Fibroblast of skin of abdomen (primary cell): ENCODE measurements at places on chromosomes 5 and 9.

GRCh38 chr5:118968406-118968911 lies 19.9 kb downstream of the DTWD2 start:
- no peak for DNase-seq

GRCh38 chr5:177440990-177441780 lies 5.4 kb upstream of the PRR7 start:
- no peak for DNase-seq

DNA sequence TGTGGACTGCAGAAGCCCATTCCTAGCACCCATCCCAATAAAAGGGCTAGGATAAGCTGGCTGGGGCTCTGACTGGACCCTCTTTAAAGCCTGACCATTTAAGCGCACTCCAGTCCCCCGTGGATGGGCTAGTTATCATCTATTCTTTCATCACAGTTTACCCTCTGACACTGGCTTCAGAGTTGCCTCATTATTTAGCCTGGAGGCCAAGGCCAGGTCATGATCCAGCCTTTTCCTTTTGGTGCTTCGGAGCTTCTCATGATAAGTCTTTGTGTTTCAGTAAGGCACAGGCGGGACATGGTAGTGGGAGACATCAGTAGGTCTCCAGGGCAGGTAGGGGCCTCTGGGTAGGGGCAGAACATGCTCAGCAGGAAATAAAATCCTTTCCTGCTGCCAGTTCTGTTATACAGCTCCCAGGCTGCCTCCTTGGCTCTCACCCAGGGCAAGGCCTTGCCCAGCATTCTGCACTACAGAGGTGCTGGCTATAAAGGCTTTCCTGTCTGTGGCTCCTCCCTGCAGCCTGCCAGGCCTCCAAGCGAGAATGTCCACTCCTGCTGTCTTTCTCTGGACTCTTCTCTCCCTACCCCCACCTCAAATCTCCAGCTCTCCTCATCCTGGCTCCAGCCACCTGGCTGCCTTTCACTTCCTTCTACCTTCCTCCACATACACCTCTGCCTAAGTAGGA lies 128.8 kb downstream of the FSTL4 start:
- DNase-seq: no peak

DNA sequence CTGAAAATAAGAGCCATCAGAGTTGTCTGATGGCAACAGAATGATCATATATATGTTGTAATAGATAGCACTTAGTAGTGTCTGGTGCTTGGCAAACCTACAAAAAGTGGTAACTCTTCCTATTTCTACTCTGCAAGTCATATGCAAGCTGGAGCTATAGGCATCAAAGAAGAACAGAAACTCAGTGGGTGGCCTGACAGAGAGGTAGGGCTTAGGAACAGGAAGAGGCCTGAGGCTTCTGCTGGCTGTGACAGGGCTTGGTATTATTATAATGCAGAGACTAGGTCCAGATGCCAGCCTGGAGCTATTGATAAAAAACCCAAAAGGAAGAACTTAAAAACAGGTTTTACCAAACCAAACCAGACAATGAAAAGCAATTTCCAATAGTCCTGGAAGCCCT lies 4.4 kb upstream of the DIAPH1 start:
- no peak for DNase-seq

DNA sequence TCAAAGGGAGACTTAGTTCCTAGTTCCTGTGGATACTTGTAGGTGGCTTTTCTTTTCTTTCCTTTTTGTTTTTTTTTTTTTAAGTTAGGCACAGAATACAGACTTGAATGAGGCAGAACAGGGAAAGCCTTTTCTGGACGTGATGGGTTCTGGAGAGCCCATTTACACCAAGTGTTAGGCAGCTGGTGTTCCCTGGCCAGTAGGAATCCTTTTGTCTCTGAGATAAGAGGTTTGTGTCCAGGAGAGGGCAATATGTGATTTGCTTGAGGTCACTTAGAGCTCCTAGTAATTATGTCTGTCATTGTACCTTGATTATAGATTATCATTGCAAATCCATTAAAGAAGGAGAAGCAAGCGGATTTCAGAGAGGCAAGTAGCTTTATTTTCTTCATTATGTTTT lies 9.1 kb downstream of the MEGF10 start:
- DNase-seq: no peak

GRCh38 chr9:9719373-9720112 lies 893.3 kb downstream of the PTPRD start:
- no peak for DNase-seq

DNA sequence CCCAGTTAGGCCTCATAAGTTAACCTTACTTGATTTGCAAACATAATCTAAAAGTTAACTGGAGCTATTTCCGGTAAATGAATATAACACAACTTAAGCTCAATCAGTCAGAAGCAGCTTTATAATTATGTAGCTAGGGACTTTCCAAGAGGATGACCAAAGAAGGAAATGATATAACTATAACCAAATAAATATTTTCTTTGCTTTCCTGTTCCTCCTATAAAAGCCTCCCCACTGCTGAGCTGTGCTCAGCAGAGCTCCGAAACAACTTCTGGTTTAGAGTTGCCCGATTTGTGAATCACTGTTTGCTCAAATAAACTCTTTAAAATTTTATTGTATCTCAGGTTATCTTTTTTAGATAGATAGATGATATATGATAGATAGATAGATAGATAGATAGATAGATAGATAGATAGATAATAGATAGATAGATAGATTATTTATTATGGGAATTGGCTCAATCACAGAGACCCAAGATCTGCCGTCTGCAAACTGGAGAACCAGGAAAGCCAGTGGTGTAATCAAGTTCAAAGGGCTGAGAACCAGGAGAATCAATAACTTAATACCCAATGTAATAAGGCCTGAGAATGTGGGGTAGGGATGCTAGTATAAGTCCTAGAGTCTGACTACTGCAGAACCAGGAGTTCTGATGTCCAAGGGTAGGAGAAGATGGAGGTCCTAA lies 19.3 kb upstream of the TMEM161B start:
- DNase-seq: no peak

DNA sequence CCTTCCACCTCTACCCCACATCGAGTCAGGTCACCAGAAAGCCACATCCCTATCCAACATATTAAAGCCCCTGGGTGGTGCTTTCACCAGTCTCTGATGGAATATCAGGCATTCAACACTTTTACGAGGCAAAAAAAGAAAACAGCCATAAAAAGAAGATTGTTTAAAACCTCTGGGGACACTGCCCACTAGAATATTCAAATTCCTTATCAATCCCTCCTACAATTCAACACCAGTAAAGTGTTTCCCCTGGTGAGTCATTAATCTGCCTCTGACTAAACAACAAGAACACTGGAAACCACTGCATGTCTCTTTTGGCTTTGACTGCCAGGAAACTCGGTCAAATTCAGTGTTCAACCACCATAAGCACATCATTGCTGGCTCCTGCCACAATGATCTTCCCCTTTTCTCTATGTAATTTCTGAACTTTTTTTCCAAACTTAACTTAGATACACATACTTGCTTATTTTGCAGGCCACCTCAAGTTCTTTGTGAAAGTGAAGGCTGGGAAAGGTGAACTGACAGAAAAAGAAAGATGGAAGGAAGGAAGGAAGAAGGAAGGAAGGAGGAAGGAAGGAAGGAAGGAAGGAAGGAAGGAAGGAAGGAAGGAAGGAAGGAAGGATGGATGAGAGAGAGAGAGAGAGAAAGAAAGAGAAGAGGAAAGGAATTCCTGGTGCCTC lies 105.3 kb downstream of the PAX5 start:
- DNase-seq: peak; percentile 67

DNA sequence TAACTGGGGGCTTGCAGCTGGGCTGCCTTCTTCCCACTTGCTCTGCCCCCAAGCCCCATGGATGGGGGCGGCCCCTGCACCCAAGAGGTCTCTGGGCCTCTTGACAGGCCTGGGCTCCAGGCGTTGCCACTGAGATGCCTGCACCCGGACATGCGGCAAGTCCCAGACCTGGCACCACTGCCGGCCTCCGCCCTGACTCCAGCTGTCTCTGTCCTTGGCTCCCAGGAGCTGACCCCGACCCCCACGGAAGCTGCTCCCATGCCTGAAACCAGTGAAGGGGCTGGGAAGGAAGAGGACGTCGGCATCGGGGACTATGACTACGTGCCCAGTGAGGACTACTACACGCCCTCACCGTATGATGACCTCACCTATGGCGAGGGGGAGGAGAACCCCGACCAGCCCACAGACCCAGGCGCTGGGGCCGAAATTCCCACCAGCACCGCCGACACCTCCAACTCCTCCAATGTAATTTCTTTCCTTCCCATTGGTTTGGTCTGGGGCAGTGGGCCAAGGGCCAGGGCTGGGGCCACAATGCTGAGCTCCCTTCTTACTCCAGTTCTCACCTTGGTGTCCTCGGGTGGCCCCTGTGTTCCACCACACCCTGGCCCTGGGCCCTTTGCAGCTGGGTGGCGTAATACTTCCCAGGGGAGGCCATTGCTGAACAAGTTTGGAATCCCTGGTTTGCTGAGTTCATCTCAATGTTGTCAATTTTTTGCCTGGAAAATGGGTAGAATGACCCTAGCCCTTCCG lies 88.6 kb downstream of the COL5A1 start:
- DNase-seq: no peak
